ENCODE measurements at places on chromosomes 2 and 18.
A peak's percentile ranks its signal among the peaks of the same experiment; 100 is the strongest.

- no peak for DNase-seq
These were observed 40.7 kb downstream of the RALB start for GRCh38 chr2:120293096-120294007.

DNA sequence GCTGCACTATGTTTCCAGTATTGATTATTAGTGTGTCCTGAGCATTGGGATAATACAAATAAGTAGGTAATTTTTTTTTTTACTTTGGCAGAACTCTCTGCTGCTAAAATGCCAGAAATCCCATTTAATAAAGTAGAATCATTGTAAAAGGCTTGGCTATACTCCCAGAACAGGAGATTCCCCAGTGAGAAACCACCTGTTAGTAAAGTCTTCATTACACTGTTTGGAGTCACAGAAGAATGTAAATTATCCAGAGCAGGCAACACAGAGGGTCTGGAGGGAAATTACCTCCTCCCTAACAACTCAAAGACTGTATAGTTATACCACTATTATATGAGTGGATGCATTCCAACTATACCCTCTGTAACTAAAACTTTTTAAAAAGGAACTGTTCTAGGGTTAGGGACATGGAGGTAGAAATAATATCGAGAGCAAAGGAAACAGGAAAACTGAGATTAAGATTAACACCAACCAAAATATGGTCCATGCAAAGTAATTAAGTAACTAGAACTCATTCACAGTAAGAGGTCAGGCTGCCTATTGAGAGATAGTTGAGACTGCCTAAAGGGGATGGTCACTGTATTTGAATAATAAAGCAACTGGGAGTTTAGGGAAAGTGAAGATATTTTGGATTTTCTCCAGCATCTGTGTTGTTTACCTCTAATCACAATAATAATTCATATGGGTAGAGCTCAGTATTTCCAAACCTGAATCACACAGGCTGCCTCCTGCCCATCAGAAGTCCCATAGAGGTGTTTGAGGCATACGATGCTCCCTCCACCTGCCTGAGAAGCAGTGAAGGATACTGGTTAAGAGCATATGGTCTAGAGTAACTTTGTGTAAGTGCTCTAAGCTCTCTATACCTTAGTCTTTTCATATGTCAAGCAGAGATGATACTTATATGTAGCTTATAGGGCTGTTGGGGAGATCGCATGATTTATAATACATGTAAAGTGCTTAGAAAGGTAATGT, 34.4 kb downstream of the MAP2 start:
- DNase-seq, result no peak

DNA sequence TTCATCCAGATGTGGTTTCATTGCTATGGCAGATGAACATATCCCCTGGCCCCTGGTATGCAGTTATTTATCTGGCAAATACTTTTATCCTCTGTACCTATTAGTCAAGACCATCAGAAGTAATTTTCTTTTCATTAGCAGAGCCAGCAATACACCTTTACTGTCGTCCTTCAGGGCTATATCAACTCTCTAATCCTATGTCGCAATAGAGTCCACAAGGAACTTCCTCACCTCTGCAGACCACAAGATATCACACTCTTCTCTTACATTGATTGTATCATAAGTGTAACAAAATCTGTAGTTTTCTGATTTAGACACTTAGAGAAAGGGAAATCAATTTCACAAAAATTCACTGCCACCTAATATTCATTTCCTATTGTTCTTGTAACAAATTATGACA, 252.9 kb upstream of the DCC start:
- DNase-seq, result no peak

GRCh38 chr2:101751875-101752619, 54.5 kb downstream of the MAP4K4 start:
- no peak for DNase-seq

DNA sequence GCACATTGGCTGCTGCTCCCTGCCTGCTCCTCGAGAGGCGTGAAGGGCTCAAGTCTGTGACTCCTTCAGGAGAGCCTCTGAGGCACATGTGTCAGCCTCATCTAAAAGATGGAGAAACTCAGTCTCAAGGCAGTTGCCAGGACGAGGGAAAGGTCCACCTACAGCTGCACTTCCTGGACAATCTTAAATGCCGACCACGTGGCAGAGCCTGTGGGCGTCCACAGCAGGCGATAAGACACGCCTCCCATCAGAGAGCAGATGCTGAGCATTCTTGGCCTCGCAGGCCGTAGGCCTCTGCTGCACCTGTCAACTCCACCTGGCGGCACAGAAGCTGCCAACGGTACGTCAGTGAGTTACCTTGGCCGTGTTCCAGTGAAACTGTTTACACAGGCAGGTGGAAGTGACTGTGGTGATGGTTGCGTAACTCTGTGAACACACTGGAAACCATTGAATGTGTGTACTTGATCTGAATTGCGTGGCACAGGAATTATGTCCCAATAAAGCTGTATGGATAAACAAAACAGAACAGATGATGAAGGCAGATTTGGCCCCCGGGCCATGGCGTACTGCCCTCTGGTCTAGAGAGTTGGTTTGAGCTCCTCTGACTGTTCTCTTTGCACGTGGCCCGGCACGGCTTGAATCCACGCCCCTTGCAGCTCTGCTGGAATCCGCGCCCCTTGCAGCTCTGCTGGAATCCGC, 114.5 kb downstream of the RNF144A start:
- peak; percentile 22 for DNase-seq

DNA sequence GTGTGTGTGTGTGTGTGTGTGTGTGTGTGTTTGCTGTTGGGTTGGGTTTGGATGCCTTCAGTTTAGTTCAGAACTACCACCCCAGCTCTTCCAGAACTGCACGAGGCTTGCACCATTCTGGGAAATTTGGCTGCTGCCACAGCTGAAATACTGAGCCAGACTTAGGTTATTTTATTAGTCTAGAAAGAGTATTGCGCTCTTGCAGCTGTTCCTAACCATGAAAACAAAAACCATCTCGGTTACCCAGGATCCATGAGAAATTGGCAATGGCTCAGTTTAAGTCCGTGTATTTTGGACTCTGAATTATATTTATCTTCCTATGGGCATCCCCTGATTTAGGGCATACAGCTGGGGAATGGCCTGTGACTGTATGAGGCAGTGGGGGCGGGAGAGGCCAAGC, 83.2 kb downstream of the TANC1 start:
- no peak for DNase-seq

DNA sequence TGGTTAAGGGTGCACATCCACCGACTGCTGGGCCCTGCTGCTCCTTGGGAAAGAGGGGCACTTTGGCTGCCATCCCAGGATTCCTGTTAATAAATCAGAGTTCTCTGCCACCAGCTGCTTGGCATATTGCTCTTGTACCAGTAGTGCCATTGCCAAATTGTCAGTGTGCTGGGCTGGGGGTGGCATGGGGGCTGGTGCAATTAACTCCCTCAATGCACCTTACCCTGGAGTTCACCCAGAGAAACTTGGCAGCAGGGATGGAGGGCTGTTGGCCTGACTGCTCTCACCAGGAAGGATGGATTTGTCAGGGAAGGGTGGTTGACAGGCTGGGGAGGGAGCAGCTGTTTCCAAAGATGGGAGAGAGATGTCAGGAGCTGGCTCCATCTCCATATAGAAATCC, 94.6 kb upstream of the SKOR2 start:
- DNase-seq, result no peak

- no peak for DNase-seq
These were observed 315.2 kb upstream of the ZEB2 start for GRCh38 chr2:144834998-144835633.

DNA sequence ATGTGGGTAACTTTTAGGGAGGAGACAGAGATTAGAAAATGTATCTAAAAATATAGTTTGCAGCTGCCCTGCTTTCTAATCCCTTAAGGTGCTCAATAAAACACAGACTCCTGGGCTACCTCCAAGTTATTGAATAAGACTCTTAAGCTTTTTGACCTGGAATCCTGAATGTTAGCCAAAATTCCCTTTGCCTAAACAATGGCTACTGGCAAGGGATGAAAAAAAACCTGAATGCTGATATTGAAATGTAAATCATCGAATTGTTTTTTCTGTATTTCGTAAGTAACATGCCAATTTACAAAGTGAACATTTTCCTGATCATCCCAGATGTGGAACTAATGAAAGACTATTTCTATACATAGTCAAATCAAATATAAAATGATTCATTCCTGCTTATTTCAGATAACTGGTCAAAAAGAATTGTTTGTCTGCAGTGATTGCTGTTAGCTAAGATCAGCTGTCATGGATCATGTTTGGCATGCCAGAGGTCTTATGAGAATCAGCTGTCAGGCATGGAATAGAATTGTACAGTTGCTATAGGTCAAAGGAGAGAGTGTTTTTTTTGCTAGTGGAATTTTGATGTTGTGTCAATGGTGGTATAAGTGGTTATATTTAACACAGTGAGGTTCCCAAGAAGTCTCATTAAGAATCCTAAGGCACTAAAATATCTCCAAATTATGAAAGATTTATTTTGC, 363.6 kb upstream of the CWC22 start:
- no peak for DNase-seq

GRCh38 chr2:33577084-33577483, 22.0 kb downstream of the FAM98A start:
- no peak for DNase-seq

- no peak for DNase-seq
These were observed 57.8 kb upstream of the GPR45 start for GRCh38 chr2:105183555-105184323.

DNA sequence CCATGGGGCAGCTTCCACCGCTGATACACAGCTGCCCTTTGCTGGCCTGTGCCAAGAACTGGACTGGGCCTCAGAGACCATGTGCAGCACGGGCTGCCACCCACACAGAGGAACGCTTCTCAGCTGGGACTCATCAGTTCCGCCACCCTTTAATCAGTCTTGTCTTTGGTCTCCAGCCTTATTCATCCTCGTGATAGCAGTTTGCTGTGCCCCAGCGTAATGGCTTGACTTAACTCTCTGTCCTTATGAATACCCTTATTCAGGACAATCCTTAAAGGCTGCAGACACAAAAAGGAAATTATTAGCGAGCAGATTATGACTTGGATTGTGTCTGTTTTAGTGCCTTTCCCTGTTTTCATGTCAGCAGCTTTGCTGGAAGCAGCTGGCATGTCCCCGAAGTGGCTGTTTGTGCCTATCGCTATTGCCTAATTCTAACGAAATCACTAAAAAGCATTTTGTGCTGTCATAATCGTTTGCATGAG, 108.9 kb upstream of the DAPL1 start:
- no peak for DNase-seq

DNA sequence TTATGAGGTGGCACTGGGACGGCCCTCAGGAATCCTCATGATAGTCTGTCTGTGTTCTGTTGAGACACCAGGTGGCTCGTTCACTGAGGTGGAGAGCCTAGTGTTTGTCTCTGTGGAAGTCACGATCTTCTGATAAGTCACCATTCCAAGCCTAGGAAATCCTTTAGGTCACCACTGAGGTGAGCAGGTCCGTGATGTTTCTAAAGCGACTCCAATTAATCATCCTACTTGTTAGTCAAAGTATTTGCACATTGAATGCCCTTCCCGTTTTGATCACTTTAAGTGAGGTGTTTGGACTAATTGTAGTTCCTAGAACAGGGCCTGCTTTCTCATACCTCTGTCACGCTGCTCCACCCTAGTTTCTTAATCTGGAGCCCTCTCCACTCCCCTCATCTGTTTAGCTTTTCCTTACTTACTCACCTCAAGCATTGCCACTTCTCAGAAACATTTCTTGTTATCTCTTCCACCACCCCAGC, 28.0 kb upstream of the DSG3 start:
- DNase-seq, result no peak

DNA sequence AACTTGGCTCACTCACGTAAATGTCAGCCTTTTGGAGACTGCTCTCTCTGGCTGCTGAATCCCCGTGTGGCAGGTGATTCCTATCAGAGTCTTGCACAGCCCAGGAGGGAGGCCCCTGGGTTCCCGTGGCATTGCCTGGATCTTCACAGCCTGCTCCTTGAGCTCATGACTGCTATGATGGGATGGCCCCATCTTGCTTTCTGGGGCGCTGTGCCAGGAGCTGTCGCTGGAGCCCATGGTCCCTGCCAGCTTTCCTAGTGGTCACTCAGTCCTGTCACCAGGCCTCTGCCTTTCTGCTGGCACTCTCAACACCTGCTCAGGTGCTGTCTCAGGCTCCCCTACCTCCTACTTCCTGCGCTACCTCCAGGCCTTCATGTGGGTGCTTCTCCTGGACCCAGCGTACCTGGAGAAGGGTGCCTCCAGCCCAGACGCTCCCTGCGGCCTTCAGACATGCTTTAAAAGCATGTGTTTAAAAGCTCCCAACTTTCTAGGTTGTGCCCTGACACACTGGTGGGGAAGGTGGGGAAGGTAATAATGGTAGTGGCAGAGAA, 110.1 kb downstream of the MCFD2 start:
- no peak for DNase-seq

- no peak for DNase-seq
These were observed 251.0 kb upstream of the RAB12 start for GRCh38 chr18:8358033-8358765.

GRCh38 chr2:38394903-38395341, 17.8 kb upstream of the ATL2 start:
- no peak for DNase-seq

All from stimulated activated CD4-positive, alpha-beta T cell treated with anti-CD3 and anti-CD28 coated beads, Interleukin-1b, Interleukin-23, amount 100 ng/mL, for 1 hour (primary cell).